ENCODE measurements at places on chromosomes 12 and 14.

GRCh38 chr14:73997108-73997943, 21.8 kb downstream of the ENTPD5 start:
- DNase-seq = no peak

- peak; percentile 72 for DNase-seq
Observed at GRCh38 chr14:67934087-67934486, 114.5 kb downstream of the RAD51B start.

- no peak for DNase-seq
Observed at GRCh38 chr14:91679273-91679672, 52.6 kb downstream of the CATSPERB start.

DNA sequence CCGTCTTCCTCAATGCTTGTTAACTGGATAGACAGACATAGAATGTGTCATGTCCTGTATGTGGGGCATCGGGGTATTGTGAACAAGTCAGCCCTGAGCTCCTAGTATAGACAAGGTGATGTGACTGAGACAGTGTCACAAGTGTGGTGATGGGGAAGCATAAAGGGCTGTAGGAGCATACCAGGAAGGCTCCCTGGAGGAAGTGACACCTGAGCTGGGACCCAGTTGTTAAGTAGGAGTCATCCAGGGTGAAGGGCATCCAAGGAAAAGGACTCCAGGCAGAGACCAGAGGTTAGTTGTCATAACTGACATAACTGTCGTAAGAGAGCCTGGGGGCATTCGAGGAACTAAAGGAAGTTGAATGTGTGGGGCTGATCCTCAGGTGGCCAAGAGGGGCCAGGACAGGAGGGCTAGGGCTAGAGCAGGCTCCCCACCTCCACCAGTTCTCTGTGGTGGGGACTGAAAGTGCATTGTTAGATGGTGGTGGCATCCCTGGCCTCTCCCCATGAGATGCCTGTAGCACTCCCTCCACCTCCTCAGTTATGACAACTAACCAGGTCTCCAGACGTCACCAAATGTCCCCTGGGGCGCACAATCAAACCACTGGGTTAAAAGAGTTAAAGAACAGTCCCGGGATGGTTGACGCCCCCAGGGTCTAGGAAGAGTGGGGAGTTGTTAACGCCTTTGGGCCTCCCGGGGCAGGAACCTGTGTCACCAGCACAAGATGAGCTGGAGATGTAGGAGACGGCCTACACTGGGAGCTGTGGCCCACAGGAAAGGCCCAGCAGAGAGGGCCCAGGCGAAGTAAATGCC, 2.4 kb downstream of the FICD start:
- DNase-seq = no peak
